ENCODE measurements at places on chromosomes 2 and 18. TPM values are rescaled to one million over a fixed set of nuclear protein-coding genes. Genes with fewer than 3 reads are reported as not detected.
A peak's percentile ranks its signal among the peaks of the same experiment; 100 is the strongest.

DNA sequence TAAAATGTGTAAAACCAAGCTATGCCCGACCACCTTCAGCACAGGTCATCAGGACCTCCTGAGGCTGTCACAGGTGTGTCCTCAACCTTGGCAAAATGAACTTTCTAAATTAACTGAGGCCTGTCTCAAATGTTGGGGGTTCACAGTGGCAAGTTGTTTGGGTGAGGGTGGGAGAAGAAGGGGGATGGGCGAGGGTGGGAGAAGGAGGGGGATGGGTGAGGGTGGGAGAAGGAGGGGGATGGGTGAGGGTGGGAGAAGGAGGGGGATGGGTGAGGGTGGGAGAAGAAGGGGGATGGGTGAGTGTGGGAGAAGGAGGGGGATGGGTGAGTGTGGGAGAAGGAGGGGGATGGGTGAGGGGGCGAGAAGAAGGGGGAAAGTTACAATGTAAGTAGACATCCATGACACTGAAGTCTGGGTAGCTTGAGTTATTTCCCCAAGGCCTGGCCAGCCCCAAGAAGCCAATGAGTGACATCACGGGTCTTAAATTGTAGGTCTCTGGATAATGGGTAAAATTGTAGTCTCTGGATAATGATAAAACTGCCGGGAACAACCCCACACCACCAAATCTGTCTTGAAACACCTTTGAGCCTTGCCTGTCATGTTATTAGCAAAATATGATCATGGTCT, 56.3 kb downstream of the TIMM21 start:
- DNase-seq: no peak

Gene LOXL3
- total RNA-seq: 28.3 TPM

Gene COLEC11
- total RNA-seq: not detected

DNA sequence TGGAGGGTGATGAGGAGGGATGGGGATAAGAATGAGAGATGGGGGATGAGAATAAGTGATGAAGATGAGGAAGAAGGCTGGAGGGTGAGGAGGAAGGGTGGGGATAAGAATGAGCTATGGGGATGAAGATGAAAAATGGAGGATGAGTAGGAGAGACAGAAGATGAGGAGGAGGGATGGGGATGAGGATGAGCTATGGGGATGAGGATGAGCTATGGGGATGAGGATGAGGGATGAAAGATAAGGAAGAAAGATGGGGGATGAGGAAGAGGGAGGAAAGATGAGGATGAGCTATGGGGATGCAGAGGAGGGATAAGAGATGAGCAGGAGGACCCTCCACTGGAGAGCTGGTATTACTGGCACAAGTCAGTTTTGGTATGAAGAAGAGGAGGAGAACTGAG, 231.5 kb downstream of the NAPG start:
- DNase-seq: no peak

DNA sequence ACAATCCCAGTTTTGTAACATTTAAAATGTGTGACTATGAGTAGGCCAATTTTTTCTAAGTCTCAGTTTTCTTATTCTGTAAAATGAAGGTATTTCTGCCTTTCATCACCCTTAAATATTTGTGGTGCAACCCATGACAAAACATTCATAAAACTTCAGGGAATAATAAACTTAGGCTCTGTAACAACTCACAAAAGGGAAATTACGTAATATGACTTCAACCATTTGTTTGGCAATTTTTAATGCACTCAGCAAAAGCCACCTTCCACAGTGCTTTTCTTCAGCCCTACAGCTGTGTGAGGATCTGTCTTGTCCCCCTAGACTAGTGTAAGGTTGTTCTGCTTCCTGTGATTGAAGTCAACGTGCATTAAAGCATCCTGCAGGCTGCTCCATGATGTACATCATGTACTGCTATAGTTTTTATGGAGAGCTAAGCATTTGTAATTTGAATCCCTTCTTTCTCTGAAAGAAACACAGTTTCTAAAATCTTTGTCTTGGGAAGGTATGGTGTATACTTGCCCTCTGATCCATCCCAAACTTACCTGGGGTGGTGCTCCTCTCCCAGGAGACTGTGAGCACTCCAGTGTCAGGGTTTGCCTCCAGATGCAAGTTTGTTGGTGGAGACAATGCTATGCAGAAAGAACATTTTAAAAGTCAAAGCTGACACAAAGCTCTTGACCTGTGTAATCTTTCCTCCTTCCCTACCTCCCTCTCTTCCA, 39.1 kb downstream of the FN1 start:
- DNase-seq: no peak

DNA sequence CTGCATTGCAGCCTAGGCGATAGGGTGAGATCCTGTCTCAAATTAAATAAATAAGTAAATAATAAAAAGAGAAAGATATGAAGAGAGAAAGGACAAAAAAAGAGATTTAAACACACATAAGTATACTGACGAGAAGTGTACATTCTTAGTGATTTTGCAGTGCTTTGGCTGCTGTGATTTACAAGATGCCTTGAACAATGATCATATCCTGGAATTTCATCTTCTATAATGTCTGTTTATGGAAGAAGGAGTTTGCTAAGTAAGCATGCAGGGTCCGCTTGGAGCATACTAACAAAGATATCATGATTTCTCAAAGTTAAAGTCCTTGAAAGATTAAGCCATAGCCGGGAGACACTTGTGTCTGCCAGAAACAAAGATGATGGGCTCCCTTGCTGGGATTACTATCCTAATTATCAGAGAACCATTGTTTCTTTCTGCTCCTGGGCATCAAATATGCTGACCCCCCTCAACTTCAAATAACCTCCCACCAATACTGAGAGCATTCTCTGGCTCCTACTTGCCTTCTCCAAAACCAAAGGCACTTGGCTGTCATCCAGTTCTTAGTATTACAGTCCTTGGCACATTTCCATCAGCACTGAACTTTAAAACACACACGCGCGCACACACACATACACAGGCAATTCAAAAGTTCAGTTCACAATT, 47.5 kb upstream of the STAM2 start:
- DNase-seq: peak; percentile 26

Gene UGT1A10
- not detected for total RNA-seq

Gene CNRIP1
- 26.4 TPM for total RNA-seq

Gene IL1RL2
- total RNA-seq: 0.91 TPM

Gene TRIM43
- total RNA-seq: not detected

DNA sequence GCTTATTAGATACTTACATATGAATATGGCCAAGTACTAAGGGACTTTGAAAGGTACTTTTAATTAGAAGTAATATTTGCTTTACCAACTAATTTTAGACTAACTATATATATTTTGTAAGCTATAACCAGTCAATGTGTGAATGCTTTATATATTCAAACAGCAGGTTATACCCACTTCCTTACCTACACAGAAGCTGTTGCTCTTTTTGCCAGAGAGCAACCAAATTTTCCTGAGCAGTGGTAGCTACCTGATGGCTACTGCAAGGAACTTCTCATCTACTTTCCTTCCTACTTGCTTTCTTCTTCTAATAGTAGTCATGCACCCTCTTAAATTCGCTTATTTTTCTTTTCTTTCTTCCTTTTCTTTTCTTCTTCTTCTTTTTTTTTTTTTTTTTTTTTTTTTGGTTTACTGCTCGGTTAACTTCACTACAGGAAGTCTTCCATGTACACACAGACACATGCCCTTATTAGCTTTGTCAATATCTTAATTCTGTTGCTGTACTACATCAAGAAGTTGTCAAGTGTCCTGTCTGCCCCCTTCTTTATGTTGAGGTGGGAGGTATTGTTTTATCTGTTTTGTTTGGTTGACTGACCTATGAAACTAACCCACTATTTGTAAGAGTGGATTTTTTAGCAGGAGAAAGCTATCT, 95.0 kb downstream of the EPC2 start:
- DNase-seq: no peak

Gene HADHA
- total RNA-seq: 61.8 TPM

Gene KATNAL2
- 12.6 TPM for total RNA-seq
